ENCODE measurements at places on chromosomes 2 and 18.

DNA sequence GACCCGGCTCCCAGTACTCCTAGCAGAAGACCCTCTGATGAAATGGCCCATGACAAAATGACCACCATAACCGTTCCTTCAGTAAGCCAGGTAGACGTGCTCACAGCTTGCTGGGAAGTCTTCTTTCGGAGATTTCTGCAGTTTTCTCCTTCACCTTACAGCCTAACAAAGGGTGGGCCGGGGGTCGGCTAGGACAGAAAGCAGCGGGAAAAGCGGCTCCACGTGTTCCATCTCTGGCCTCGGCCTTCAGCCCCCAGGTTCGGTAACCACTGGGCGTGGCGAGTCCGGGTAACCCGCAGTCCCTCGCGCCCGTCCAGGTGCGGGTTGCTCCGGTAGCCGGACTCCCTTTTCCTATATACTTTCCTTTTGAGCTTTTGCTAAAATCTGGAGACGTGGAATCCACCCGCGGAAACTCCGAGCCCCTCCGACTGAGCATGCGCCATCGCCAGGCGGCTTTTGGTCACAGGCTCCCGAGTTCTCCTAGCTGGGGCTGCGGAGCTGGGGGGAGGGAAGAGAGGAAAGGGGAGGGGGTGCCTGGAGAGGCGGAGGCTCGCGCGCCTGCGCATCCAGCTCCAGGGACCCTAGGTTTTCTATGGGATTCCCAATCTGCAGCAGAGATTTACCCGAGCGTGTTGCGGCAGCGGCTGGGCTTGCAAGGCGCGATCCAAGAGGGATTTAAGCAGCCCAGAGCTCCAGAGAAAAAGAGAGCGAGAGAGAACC, at the start of gene VSNL1:
TSS of gene VSNL1 (plus strand) at position 604 of the 720 bp plus-strand sequence. CDS start 51,379 bp downstream, outside the sequence.
- DNase-seq: no peak

DNA sequence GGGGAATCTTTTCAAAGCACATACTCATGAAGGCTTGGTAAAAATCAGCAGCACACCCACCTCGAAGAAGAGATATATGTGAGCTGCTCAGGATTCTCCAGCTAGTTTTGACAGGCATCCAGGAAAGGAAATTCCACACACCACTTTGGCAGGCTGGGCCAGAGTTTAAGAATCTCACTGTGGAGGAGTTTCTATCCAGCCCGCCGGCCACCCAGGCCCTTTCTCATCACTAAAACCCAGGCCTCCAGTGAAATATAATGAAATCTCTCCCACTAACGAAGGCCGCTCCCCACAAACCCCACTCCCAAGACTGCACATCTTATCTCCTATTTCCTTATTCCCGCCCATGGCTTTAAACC, 202.0 kb downstream of the GLI2 start:
- no peak for DNase-seq

GRCh38 chr2:109180786-109181185, 51.8 kb downstream of the SH3RF3 start:
- DNase-seq: no peak

GRCh38 chr2:204264085-204264553, 281.2 kb upstream of the PARD3B start:
- DNase-seq: no peak

DNA sequence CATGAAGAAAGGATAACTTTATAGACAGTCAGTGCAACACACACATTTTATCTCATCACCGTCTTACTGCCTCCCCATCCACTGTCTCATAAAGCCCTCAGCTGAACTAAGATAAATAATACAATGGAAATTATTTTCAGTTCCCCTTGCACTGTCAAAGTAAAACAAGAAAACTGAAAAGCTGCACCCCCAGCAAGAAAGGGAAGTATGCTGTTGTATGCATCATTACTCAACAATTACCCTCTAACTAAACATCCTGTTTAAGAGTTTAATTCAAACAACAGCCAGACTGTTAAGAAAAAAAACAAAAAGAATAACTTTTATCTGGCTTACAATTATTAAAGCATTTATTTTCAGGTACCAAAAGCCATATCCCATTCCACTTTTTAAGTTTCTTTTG, 25.0 kb downstream of the MPPE1 start:
- DNase-seq: no peak

DNA sequence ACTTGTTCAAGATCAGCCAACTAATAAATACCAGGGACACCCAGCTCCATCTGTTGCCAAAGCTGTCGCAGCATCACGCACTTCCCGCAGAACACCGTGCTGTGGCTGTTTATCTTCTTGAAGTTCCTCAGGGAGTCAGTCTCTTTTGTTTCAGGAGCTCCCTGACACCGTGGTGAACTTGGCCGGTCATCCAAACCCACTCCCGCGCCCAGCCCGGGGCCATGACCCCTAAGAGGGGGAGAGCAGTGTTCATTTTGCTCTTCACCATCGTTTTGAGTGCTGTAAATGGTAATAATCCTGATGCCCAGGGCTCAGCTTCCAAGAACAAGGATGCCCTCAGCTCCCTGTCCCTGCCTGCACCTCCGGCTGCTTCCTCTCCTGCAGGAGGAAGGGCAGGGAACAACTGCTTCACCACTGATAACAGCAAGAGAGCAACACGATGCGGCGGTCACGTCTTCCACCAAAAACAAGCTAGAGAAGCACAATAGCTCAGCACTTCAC, 131.4 kb downstream of the SEPTIN10 start:
- no peak for DNase-seq

DNA sequence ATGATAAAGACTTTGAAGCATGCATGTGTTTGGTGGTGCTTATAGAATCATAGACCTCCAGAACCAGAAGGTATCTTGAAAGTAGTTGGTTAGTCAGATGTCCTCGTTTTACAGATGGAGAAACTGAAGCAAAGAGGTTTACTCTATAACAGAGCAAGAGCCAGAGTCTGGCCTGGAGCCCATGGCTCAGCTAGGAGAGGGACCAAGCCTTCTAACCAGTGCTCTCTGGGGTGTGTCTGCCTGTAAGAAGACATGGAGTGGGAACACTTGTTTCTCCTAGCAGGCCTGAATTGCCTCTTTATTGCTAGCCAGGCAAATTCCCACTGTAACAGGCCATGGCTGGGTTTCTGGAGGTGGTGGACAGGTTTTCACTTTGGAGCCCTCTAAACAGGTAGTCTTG, 67.9 kb downstream of the CD8B2 start:
- DNase-seq: no peak

DNA sequence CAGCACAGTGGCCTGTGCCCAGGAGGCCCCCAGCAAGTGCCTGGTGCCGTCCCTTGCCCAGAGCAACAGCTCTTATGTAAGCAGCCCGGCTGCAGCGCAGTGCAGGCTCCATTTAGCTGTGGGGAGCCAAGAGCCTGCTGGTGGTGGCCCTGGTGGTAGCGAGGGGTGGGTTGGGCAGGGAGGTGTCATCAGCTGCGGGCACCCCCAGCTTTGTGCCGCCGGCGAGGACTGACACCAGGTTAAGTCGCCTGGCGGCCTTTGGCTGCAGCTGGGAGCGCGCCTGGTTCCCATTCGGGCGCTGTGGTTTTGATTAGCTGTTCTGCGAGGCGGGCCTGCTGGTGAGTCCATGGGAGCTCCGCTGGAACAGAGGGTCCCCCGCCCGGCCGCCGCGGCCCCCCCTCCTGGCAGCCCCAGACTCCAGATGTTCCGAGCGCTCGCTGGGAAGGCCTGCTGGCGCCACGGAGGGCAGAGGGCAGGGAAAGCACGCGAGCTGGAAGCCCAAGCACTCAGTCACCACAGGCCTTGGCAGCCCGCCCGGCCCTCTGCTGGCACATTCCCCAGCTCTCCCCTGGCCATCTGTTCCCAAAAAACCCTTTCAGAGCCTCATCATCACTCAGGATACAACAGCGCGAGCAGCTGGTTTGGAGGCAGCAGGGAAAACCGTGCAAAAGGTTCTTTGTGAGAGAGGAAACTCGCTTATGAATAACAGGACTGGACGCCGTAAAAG, 18.4 kb downstream of the ATOH8 start:
- no peak for DNase-seq

- DNase-seq: no peak
These were observed 170.7 kb downstream of the STK39 start for GRCh38 chr2:168076731-168077130.

DNA sequence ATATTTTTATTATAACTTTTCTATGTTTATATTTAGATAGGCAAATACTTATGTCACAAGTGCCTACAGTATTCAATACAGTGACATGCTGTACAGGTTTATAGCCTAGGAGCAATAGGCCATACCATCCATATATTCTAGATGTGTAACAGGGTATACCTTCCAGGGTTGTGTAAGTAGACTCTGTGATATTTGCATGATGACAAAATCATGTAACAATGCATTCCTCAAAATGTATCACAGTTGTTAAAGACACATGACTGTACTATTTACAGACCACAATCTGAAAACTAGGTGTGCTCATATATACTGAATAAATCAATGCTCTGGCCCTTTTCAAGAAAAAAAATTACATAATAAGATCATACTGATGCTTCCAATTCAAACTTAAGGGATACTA, 433.2 kb upstream of the RGPD4 start:
- no peak for DNase-seq

- DNase-seq: no peak
These were observed 96.6 kb upstream of the ALPP start for GRCh38 chr2:232281858-232282507.

DNA sequence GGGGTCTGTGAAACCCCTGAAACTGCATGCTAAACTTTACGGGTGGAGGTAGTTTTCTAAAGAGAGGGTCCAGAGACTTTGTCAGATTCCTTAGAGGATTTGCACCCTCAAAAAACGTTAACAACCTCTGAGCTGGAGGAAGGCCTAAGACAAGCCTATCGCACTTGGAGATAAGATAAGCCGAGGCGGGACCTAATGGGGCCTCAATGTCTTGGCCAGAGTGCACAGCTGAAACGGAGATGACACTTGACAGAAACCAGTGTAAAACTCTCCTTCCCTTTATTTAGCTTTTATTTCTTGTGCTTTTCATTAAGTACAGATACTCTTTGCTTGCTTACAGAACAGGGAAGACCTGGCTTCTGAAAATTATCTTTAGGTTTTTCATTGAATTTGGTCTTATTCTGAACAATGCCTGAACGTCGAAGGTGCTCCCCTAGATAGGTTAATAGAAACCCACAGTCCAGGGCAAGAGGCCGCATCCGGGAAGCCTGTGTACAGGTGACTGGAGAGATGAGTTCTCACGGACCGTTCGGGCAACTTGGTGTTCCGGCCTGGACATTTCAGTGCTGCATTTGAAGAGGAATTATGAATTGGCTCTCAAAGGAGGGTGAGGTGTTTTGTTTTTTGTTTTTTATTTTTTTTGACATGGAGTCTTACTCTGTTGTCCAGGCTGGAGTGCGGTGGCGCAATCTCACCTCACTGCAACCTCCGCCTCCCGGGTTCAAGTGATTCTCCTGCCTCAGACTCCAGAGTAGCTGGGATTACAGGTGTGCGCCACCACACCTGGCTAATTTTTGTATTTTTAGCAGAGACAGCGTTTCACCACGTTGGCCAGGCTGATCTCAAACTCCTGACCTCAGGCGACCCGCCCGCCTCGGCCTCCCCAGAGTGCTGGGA, 49.7 kb downstream of the SH3BP4 start:
- no peak for DNase-seq

DNA sequence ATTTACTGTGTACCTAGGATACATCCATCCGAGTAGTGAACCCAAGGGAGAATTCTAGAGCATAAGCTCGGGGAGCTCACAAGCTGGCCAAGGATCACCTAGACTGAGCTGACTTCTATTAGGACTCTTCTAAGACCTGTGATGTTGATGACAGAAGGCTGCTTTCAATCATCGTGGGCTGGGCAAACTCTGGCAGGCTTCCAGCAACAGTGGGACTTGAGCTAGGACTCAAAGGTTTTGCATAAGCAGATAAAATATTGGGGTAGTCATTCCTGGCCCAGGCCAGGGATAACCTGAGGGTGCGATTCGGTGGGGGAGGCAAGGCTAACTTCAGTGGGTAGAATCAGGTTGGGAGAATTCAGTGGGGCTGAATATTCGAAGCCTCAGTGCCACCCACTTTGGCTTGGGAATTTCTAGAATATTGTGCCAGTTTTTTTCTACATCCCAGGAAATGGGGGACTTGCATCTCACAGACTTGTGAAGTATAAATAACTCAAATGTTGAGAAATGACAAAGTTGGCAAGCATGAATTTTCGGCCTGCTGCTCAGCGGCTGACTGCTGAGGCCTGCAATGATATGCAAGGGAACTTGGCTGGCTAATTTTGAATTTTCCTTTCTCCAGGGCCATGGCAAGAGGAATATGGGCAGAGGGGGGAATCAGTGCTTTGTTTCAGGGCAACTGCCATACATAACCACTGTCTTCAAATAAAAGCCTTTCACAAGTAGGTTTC, 274.3 kb downstream of the PRKCE start:
- no peak for DNase-seq

GRCh38 chr2:225735844-225736243, 336.3 kb downstream of the NYAP2 start:
- DNase-seq: no peak

DNA sequence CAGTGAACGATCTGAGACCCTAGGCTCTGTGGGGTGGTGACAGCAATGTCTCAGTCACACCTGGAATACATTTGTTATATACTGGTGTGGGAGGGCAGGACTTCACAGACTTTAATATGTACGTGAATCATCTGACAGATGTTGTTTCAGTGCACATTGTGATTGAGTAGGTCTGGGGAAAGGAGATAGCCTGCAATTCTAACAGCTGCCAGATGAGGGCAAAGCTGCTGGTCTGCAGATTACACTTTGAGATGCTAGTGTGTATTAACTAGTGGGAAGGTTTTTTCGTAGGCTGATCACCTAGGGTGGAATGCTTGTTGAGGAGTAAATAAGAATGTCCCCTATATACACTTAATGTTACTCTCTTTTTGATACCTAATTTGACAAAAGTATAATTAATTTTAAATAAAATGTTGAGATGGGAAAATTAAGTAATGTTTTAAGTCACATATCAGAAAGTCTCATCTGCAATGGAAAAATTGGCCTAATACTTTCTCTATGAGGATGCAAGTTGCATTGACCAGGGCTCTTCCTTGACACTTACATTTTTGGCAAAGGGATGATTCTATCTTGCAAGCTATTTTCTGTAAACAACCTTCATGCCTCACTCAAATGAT, 496.9 kb upstream of the HNMT start:
- DNase-seq: no peak
